ENCODE measurements at places on chromosomes 5 and 9.

DNA sequence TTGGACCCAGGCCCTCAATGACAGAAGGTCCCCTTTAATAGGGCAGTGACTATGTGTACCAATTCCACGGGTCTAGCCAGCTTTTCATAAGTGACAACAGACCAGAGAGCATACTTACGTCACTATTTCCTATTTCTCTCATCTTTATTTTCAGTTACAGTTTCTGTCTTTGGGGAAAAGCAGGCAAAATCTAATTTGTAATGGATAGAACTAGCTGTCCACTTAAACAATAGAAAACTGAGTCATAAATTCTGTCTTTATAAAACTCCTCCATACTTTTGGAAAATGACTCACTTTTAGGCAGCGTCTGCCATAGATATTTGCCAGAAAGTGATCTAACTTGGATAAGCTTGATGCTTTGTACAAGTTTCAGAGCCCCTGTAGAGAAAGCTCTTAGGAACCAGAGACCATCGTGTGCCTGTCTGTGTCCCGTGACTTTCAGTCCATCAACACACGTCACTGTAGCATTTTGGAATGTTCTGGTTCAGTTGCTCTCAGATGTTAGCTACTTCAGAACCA, 101.9 kb downstream of the F2RL2 start:
- DNase-seq, result no peak

DNA sequence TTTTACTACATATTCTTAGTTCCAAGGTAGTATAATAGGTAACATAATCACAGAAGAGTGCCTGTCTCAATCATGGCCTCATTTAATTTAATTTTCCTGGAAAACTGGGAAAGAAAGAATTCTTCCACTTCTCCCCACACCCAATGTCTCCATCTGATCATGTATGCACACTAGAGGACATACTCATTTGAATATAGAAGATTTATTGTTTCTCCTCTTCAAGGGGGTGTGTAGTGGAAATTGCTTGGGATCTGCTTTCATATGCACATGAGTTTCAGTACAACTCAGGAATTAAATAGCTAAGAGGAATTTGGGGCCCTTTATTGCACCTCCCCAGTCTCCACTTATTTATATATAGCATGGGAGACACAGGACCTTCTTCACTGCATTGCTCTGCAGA, 285.1 kb downstream of the SH3GL2 start:
- no peak for DNase-seq

DNA sequence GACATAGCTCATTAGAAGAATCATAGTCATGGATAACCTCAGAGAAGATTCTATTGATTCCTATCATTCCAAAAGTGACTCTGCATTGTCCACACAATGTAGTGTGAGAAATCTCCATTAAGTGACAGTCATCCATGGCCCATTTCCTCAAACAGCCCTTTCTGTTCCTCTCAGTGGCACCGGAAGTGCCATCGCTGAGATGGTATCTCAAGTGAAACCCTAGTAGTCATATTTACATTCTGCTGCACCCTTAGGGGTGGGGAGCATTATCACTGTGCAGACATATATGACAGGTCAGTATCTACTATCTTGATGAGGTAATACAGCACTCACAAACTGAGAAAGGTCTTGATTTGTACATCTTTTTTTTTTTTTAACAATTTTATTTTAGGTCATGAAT, 55.4 kb upstream of the MIER3 start:
- no peak for DNase-seq

- DNase-seq, result no peak
Measured at GRCh38 chr9:71690063-71690688, 78.1 kb downstream of the CEMIP2 start.

DNA sequence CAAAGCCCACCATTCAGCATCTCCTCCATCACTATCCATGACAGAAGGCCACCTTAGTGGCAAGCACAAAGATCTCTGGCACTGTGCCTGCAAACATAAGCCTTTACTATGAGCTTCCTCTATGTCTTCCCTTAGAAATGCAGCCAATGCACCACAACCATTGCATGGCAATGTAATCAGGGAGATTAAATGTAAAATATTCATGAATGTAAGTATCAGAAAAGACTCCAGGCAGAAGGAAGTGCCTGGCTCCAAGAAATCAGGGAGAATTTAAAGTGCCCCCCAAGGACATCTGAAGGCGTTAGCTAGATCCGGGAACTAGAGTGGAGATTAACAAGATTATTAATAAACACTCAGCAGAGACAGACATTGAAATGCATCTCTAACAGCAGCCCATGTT, 32.5 kb upstream of the MYORG start:
- no peak for DNase-seq

Measured in stimulated activated CD4-positive, alpha-beta T cell treated with anti-CD3 and anti-CD28 coated beads, Interleukin-12 subunit alpha, Interleukin-12 subunit beta, amount 100 ng/mL, for 4 hours (primary cell).